ENCODE measurements at places on chromosomes 13 and 19. TPM values are rescaled to one million over a fixed set of nuclear protein-coding genes. Genes with fewer than 3 reads are reported as not detected.

DNA sequence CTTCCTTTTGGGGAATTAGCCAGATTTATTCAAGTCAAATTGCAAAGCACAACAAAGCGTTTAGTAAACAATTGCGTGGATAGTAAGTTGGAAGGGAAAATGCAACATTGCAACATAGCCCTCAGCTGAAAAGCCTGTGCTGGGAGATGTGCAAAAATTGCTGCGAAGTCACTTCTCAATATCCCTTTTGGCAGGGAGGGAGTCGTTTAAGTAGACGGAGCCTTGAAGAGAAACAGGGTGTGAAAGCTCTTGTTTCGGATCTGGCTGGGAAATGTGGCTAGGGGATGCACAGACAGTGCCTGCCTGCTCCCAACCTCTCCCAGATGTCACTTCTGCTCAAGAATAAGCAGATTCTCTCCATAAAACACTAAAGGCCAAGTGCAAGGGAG is 56.8 kb downstream of the SLC7A1 start:
- peak; percentile 41 for DNase-seq

- DNase-seq: peak; percentile 61
These were observed 53.4 kb downstream of the LATS2 start for GRCh38 chr13:21008026-21008425.

GRCh38 chr19:48069435-48069834 is 25.6 kb upstream of the CABP5 start:
- no peak for DNase-seq

- DNase-seq: no peak
These were observed 2.6 kb downstream of the POU2F2 start for GRCh38 chr19:42129399-42130253.

GRCh38 chr13:44017756-44018309 is 138.1 kb downstream of the LACC1 start:
- no peak for DNase-seq

- no peak for DNase-seq
These were observed at the start of gene SHC2 for GRCh38 chr19:460877-461720. Gene SHC2 (minus strand): TSS chr19:461033. CDS start chr19:460996, 37 bp downstream.

Gene COL4A1
- 196 TPM for total RNA-seq

GRCh38 chr19:10091895-10092641 is 6.0 kb downstream of the SHFL start:
- DNase-seq: no peak

- DNase-seq: no peak
These were observed 7.8 kb upstream of the OPA3 start for GRCh38 chr19:45592366-45592765.

DNA sequence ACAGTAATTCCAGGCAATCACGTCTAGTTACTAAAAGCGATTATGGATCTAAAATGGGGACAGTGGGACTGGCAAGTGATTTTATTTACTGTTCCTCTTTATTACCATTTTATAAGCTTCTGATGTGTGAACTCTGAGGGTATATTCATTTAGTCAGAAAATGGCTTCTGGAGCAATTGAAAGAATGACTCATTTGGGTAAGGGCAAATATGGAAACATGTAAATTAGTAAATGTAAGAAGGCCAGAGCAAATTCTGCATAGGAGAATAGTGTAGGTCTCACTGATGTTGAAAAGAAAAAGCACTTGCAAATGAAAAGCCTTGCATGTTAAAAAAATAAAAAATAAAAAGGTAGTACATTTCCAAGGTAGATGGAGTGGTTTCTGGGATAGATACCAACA is 262.2 kb downstream of the KLF5 start:
- DNase-seq: no peak

Gene NLRP4
- total RNA-seq: not detected

DNA sequence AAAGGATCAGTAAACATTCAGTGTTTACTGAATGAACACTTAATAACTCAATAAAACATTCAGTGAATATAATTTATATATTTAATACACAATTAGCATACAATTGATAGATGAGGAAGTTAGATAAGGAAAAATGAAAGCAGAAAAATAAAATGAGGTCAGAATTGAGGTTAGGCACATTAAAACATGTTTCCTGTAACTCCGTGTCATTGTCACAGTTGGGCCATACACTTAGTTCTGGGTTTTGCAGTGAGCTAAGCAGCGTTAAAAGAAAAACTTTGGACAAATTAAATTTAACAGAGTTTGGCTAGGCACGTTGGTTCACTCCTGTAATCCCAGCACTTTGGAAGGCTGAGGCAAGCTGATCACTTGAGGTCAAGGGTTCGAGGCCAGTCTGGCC is 71.4 kb downstream of the MIPEP start:
- DNase-seq: no peak

GRCh38 chr19:13072188-13072908 is 30.3 kb downstream of the LYL1 start:
- DNase-seq: no peak

DNA sequence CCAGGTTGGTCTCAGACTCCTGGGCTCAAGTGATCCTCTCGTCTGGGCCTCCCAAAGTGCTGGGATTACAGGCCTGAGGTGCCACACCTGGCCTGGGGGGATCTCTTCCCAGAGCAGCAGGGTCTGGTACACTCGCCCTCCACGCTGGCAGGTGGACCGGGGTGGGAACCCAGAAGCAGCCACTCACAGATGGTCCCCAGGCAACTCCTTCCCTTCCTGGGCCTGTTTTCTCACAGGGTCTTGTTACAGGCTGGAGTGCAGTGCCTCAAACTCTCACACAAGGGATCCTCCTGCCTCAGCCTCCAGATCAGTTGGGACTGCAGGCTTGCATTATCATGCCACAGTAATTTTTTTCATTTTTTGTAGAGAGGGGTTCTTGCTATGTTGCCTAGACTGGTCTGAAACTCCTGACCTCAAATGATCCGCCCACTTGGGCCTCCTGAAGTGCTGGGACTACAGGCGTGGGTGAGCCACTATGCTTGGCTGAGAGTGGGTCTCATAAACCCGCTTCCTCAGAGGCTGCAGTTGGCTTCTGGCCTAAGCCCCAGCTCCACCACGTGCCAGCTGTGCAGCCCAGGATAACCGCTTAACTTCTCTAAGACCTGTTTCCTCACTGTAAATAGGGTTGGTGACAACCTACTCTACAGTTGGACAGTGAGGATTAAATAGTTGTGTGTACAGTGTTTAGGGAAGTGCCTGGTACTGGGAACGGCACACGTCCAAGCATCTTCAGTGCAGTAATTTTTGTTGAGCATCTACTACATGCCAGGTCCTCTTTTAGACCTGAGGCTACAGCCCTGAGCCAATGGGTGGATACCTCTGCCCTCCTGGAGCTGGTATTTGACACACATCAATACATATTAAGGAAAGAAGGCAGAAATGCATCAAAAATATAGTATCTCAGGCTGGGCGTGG is 871 bp upstream of the CCER2 start:
- no peak for DNase-seq

DNA sequence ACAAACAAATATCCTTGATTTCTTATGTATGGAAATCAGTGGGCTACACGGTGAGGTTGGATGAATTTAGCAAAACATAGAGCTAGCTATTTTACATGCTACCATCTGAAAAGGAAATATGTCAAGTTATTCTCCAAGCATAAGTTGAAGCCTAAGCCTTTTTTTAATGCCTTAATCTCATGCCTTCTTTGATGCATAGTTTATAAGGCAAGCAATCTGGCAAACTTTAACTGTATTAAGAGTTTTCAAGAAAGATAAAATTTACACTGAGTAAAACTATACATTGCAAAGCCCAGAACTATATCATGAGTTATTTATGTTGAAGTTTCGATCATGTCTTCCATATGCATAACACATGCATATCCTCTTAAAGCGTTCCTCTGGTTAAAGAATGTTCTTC is 85.0 kb upstream of the ATXN8OS start:
- DNase-seq: no peak

DNA sequence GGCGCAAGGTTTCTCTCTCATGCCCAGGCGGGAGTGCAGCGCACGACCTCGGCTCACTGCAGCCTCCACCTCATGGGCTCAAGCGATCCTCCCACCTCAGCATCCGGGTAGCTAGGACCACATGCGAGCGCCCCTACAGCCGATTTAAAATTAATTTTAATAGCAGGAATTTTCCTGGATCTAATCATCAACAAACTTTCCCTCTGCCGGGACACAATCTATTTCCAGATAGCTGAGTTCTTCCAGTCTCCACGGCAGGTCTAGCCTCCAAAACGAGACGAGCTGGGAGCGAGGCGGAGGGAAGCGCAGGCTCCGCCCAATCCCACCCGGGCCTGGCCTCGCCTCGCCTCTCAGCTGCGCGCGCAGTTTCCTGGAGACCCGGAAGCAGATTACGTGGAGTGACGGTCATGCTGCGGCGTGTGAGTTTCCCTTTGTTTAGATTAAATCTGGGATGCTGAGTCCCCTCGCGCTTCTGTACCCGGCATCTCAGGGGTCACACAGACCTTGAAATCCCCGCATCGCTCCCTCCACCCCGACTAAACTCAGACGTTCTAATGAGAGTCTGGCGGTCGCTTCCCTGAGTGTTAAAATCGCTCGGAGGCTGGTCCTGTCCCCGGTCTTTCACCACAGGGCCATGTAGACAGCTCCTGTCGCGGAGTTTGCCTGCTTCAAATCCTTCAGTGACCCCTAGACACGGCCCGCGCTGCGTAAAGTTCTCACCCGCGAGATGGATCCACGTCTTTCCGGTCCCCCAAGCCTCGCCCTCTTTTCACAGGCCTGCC is at the start of gene ZNF880:
TSS of gene ZNF880 (plus strand) at position 365 of the 782 bp plus-strand sequence. CDS start at position 408, 43 bp downstream.
- peak; percentile 95 for DNase-seq

- DNase-seq: no peak
These were observed 32.3 kb upstream of the EHD2 start for GRCh38 chr19:47680858-47681332.

DNA sequence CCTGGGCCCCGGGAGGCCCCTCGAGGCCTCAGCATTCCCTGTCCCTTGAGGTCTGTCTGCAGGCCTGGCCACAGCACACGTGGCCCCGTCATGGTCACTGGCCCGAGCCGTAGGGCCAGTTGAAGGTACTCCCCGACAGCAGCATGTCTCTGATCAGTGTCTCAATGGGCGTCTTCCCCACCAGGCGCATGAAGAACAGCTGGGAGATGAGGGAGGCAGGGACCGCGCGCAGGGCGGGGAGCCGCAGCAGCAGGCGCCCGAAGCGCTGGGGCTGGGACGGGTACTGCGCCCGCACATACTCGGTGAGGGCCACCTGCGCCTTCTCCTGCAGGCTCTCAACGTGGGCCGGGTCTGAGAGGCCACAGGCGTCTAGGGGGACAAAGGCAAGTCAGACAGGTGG is 6.2 kb downstream of the OCEL1 start:
- no peak for DNase-seq

Gene NKPD1
- total RNA-seq: not detected

GRCh38 chr19:4965061-4965460 is 3.9 kb upstream of the KDM4B start:
- no peak for DNase-seq

DNA sequence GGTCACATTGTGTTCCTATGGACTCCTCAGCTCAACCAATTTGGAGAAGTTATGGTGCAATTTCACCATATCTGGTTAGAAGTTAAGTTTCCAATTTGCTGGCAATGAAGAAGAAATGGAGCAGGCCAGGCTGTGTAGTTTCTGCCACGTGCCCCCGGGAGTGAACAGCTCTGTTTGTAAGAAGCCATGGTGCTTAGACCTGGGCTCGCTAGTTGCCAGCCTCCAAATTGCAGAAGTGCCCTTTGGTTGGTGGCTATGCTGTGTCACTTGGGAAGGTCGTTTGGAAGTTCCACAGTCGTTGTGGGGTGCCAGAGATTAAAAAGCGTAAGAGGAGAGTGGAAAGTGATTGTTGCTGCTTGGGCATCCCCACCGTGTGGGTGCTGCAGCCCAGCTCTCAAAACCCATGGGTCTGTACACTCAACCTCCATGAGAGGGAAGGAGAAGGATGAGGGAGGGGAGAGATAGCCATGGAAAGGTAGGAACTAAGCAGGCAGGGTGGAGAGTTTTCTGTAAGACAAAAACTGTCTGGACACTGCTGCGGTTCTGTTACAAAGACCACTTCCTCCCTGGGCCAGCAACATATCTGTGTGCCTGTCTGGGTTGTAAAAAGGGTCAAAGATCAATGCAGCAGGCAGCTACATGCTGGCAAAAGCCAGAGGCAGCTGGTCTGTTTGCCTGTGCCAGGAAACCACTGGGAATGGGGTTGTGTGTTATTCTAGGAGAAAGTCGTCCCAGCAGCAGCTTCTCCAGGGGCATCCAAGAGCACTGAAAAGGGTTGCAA is 10.8 kb downstream of the ALOX5AP start:
- DNase-seq: no peak

Gene SYNE4
- 0.13 TPM for total RNA-seq

Gene SPACA4
- not detected for total RNA-seq

DNA sequence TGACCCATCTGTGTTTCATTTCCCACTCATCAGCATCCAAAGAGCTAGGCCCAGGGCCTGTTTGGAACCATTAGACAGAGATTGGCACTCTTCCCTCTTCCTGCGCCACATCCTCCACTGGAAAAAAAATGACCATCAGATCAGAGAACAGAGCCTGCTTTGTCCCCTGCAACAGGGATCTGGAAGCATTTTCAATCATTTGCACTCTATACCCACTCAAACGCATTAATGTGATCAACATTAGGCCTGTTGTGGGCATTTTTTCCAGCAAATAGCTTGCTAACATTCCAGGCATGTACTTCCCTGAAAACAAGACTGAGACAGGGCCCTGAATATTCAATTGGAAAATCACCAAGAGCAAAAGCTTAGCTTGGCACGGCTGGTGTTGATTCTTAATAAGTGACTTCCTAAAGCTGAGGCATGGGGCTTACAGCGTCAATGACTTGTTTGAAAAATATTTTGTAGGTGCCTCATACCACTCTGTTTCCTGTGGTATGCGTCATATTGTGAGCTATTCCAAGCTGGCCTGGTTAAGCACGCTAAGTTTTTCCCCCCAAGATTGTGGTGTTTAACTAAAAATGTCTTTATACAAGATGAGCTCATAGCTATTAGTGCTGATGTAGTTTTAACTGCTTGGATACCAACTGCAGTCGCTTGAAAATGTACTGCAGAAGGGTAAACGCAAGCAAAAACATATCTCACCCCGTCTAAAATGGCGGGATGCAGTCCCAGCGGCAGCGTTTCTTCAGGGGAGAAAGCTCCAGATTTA is 404.4 kb downstream of the SPRY2 start:
- DNase-seq: no peak

- no peak for DNase-seq
These were observed 51.8 kb downstream of the TM9SF2 start for GRCh38 chr13:99553033-99553432.

GRCh38 chr13:42906257-42906656 is 85.8 kb downstream of the EPSTI1 start:
- no peak for DNase-seq

DNA sequence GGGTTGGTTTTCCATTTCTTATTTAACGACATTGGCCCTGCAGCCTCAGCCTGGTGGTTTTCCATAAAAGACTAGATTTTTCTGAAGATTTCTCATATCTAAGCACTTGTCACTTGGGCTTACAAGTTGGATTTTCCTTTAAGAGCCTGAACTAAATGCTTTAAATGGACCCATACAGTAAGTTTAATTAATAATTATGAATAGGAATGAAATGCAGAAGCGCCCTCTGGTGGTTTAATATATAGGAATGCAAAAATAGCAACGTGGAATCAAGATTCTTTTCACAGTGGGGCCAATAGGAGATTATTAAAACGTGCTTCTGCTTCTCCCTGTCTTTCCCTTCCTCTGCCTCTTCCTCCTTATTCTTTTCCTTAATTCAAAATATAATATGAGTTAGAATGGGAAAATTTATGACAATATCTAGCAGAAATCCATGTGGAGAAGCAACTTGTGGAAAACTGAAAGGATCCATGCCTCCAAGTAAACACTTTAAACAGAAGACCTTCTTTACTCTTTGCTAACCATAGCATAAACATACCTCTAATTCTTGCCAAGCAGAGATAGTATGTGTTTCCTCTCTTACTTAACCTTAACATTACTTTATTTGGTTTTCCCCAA is 324.0 kb downstream of the GPC5 start:
- DNase-seq: no peak

Gene BEST2
- not detected for total RNA-seq

- DNase-seq: no peak
These were observed 881 bp downstream of the ZNF20 start for GRCh38 chr19:12139269-12139668.

Gene KLK2
- total RNA-seq: not detected

All from cardiac septum (tissue), 1 donor.